ENCODE measurements at places on chromosomes 1 and 21.

- DNase-seq, result no peak
Observed at GRCh38 chr1:240362826-240363225, 249.1 kb downstream of the GREM2 start.

DNA sequence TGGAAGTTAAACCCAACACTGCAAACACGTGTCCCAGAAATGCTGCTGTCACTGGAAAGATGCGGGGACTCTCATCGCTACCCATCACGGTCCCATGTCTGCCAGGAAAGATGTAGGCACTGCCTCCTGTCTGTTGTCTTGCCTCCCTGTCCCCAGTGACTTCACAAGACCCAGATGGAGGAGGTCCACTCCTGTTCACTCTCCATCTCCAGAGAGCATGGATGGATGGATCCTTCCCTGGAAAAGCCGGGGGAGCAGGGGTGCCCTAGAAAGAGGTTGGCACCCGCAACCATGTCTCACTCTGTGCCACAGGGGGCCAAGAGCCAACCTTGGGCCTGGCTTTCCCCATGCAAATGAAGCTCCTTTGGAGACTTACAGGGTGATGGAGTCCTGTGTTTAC lies 135.5 kb downstream of the GLIS1 start:
- peak; percentile 33 for DNase-seq

- DNase-seq, result no peak
Observed at GRCh38 chr1:227777156-227777555, 38.3 kb upstream of the PRSS38 start.

GRCh38 chr1:86153836-86154235 lies 2.7 kb downstream of the COL24A1 start:
- no peak for DNase-seq

DNA sequence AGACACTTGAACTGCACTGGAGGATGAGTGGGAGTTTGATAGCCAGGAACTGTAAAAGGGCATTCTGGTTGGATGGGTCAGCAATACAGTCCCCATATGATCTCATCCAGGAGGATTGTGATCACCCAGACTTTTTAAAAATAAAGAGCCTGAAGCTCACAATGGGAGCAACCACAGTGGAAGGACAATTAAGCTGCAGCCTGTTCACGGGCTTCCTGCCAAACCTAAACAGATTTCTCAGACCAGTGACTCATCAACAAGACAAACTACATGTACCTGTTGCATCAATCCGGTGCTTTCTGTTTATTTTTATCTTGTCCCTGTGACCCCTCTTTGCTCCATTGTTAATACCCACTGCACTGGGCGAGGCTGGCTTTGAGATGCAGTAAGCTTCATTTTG lies 52.3 kb downstream of the PAPPA2 start:
- DNase-seq, result no peak

DNA sequence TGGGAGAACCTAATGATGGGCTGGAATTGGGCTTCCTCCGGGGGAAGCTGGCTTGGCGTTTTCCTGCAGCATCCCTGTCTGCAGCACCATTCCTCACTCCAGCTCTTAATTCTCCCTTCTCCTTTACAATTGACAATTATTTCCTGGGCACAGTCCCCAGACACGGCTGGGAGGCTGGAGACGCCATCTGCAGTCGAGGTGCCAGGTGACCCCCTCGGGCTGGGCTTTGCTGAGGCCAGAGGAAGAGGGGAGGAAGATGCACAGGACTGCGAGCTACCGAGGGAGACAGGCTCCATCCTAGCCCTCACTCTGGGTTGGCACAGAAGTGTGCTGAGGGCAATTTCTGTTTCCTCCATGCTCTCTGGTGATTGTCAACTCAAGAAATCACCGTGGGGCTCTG lies 453.8 kb downstream of the PTPRU start:
- DNase-seq, result peak; percentile 28

DNA sequence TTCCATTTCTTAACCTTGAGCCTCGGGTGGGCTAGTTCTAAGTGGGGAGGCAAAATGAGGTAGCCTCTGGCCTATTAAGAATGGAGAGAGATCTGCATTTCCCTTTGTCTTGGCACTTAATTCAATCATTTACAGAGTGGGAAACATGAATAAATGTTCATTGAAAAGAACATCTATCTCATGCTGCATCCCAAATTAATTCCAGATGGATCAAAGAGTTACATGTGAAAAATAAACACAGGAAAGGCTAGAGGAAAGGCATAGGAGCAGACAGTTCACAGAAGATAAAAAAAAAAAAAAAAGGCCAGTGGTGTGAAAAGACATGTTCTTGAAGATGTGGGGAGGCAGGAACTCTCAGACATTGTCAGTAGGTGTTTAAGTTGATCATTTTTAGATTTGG lies 35.7 kb upstream of the EPS8L3 start:
- DNase-seq, result no peak

- DNase-seq, result no peak
Observed at GRCh38 chr21:38384675-38385426, 113.4 kb downstream of the ERG start.

GRCh38 chr1:215292932-215293331 lies 210.4 kb downstream of the KCNK2 start:
- DNase-seq, result no peak

GRCh38 chr1:243435836-243436235 lies 180.0 kb downstream of the SDCCAG8 start:
- no peak for DNase-seq

DNA sequence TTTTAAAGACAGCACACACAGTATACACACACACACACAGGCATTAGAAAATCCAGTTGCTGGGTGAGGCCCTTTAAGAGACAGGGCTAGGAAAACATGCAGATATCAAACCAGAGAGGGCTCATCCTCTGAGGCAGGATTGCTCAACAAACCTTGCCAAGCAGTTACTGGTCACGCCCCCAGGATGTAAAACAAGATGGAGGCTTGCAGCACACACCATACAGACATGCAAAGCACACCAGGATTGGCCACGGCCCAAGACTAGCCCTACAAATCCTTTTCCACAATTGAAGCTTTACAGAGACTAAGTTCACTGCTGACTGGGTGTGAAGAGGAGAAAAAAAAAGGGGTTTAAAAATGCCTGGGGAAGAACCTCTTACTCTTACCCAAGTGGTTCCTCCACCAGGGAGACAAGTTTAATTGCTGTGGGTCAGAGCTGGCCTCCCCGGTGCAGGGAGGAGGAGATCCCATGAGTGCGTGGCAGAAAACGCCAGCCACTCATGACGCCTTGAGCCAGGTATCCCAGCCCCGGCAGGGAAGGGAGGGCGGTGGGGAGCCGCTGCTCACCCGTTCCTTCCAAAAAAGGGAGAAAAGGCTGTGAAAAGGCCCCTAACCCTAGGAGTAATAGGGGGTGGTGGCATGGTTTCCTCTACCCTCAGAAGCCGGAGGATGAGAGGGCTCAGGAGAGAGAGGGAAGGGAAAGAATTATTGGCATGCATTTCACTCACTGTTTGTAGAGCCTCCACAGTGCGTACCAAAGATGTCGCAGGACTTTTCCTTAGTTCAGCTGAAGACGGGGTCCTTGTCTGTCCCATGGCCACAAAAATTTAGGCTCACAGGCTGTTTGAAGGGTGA lies 594.6 kb upstream of the ZP4 start:
- peak; percentile 83 for DNase-seq

DNA sequence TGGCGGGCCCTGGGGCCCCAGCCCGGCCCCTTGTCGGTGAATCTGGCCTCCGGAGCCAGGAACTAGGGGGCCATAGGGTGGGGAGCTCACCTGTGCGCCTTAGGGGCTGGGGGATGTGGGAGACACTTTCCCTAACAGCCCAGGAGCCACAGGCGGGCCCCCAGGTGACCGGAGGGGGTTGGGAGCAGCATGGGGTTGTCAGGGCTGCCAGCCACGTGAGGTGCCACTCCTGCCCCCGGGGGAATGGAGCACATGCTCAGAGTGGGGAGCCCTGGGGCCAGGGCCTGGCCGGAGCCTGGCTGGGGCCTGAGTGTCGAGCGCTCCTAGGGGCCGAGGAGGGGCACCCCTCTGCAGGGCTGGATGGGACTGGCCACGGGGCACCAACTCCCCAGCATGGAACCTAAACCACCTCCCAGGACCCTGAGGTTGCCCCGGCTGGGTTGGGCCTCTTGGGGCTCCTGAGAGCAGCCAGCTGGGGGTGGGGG lies 19.9 kb downstream of the PRXL2B start:
- DNase-seq, result peak; percentile 35

DNA sequence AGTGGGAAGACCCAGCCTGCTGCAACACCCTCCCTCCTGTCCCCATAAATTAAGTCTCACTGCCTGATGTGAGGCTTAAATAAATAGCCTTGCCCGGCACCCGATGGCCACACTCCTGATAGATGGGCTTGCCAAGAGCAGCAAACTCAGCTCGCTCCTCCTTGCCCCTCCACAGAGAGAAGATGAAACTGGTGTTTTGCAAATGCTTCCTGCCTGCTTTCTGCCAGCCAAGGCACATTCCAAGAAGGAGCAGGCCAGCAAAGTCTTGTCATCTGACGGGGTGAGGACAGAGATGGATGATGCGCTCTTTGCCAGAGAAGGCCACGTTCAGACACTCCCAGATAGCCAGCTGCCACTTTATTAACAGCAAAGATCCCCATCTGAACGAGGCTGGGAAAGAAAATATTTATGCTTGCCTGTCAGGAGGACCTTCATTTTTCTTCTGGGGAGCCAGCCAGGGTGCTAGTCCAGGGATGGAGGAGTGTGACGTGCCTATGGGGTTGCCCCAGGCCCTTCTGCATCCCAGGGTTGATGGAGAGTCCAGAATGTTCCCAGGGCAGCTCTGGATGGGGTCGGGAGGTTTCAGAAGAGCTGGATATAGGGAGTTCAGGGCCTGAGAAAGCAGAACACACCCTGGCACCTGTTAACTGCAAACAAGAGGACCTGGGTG lies 265.4 kb downstream of the FOXD2 start:
- no peak for DNase-seq

DNA sequence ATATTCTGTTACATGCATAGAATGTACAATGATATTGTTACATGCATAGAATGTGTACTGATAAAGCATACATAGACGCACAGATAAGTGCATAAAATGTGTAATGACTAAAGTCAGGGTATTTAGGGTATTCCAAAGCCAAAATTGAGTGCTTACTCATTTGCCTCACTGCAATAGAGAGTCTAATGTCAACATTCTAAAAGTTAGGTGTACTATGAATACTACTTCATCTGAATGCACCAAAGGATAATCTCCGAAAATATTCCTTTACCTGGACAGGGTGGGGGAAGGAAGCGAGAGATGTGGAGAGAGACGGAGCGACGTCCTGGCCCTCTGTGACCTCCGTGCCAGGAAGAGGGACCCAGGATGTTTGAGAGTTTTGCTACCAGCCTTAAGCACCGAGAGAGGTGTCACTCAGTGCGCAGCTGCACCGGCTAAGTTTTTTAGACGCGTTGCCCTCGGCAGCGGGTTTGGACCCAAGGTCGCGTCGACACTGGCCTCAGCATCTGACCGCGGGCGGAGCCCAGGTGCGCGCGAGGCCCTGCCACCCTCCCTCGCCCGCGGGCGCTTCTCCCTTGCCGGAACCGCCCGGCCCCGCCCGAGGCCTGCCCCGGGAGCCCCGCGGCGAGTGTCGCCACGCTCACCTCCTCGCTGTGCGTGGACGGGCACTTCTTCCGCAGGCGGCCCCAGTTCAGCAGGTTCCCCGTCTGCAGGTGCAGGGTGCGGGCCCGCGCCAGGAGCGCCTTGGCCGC lies 660 bp downstream of the GCLM start:
- peak; percentile 76 for DNase-seq
